Trophoblast cell (in vitro differentiated cells and primary cell): ENCODE measurements at places on chromosomes 1 and 21.
A peak's percentile ranks its signal among the peaks of the same experiment; 100 is the strongest.

DNA sequence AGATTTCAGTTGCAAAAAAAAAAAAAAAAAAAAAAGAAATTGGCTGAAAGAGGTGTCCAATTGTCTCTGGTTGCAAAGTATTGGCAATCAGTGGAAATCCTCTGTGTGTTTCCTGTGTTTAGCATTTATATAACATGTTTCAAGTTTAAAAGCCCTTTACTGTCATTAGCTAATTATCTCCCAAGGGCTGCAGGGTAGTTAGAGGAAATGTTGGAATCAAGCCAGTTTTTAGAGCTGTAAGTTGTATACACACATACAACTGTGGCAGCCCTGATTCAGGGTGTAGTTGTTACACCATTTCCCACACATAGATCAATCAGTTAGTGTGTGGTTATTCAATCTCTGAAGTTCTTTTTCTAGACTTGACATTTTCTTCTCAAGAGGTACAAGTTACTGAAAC is 8.9 kb upstream of the ZNF326 start:
- no peaks in the 10 kb centered on the region for H3K4me1 ChIP-seq
- H3K27me3 ChIP-seq, result no peaks in the 10 kb centered on the region
- DNase-seq, result no peak
- no peaks in the 10 kb centered on the region for H3K36me3 ChIP-seq

DNA sequence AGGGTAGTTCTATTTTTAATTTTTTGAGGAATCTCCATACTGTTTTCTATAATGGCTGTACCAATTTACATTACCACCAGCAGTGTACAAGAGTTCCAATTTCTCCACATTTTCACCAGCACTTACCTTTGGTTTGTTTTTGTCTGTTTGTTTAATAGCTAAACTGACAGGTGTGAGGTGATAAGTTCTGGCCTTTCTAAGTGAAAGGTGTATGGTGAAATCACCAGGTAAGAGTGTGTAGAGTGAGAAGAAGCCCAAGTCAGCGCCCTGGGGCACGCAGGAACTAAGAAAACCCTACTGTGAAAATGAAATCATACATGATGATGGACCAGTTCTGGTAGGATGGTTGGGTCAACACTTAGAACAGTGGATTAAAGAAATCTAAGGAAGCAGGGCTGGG is 34.5 kb downstream of the BTG3 start:
- H3K4me1 ChIP-seq, result no peaks in the 10 kb centered on the region
- H3K36me3 ChIP-seq, result no peaks in the 10 kb centered on the region
- no peak for DNase-seq
- no peak overlapping the region for H3K4me3 ChIP-seq
- no peak overlapping the region for H3K27ac ChIP-seq
- H3K27me3 ChIP-seq, result no peaks in the 10 kb centered on the region

DNA sequence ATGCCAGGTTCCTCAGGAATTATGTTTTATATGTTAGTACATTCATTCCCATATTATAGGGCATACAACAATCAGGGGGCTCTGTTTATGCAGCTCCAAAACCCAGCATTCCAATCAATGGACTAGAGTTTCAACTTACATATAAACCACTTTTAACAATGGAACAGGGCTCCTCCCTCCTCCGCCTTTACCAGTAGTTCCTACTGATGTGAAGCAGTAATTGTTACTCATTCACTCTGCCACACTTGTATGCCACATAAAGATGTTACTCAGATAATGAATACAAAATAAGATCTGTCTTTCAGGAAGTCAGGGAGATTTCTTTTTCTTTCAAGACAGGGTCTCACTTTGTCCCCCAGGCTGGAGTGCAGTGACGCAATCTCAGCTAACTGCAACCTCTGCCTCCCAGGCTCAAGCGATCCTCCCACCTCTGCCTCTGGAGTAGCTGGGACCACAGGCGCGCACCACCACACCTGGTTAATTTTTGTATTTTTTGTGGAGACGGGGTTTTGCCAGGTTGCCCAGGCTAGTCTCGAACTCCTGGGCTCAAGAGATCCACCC is 17.1 kb downstream of the ZNF281 start:
- no peak overlapping the region for H3K4me3 ChIP-seq
- H3K27ac ChIP-seq, result no peak overlapping the region
- no peak for DNase-seq
- no peaks in the 10 kb centered on the region for H3K4me1 ChIP-seq

DNA sequence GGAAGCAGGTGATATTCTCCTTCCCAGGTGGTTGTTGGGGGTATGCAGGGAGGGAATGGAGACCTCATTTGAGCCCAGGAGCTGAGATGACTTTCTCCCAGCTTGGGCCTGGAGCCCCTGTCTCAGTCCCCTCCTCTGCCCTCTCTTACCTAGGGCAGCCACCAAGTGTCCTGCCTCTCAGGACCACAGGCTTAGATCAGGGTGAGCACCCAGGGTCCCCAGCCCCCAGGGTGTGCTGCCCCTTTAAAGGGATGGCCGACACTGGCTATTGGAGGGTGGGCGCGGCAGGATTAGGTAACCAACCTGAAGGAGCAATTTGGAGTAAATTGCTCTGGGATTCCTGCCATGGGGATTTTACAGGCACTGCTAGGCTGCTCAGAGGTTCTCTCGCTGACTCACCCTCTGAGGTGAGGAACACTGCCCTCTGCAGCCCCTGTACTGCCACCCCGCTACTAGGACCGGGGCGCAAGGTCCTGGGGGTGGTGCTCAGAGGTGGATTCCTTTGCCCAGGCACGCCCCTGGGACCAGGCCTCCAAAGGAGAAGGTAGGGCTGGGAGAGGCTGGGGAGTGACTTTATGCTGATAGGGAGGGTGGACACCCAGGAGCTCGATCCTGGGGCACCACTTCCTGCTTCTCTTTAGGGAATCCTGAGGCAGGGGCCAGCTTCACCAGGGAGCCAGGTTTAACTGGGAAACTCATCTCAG is 1.5 kb downstream of the RPS6KA1 start:
- H3K4me3 ChIP-seq, result no peak overlapping the region
- H3K36me3 ChIP-seq, result no peaks in the 10 kb centered on the region
- no peaks in the 10 kb centered on the region for H3K27me3 ChIP-seq

DNA sequence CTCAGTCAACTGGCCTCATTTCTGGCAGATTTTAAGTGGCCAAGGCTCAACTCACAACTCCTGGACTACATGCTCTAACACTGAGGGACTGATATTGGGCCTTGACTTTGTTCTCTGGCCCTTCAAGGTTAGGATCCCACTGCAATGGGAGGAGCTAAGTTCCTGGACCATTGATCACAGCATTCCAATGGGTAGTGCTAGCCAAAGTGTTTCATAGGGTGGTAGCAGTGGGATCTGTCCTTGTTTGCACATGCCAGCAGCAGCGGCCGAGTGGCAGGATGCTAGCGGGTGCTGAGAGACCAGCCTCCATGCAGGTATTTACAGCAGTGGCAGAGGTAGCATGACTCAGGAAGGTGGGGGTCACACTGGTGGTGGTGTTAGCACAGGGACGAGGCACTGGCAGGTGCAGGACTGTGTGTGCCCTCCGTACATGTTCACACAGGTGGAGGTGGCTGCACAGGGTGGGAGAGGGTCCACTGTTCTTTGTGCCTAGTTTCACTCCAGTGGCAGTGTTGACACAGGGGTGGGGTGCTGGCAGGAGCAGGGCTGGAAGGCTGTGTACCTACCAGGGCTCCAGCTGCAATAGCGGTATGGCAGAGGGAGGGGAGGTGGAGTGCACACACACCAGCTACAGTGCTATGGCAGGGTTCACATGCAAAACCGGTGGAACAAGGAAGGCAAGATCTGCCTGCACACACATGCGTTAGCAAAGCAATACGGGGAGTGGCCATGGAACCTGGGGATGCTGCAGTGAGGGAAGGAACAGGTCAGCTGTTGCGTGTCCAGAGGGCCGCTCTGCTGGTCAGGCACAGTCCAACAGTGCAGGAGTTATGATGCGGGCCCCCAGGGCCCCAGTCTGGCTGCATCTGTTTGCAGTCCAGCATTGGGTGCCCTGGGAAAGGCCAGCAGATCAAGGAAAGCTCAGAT is 51.7 kb downstream of the COL24A1 start:
- DNase-seq, result peak; percentile 49
- H3K36me3 ChIP-seq, result no peaks in the 10 kb centered on the region
- H3K27me3 ChIP-seq, result no peaks in the 10 kb centered on the region
- H3K4me1 ChIP-seq, result no peaks in the 10 kb centered on the region
- H3K4me3 ChIP-seq, result peak overlapping the region; percentile 30
- no peak overlapping the region for H3K27ac ChIP-seq

DNA sequence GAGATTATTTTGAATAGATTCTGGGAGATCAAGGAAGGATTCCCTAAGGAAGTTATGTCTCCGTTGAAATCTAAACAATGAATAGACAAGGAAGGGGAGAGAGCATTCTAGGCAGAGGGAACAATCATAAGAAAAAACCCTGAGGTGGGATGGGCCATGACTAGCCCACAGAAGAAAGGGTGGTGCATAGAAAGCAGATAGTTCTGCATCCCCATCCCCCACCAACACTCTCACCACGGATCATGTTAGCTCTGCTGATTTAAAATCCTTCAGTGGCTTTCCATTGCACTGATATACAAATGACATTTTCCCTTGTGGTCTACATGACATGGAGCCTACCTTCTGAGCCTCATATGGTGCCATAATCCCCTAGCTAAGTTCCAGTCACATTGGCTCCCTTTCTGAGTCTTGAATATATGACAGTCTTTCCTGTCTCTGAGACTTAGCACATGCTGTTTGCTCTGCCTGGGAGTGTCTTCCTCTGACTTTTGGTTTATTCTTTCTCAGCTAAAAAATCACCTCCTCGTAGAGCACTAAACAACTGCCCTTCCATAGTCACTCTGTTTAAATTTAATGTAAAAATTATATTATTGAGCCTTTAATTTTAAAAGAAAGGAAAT is 15.2 kb downstream of the SCMH1 start:
- no peaks in the 10 kb centered on the region for H3K36me3 ChIP-seq
